ENCODE measurements at places on chromosomes 13 and 19.

DNA sequence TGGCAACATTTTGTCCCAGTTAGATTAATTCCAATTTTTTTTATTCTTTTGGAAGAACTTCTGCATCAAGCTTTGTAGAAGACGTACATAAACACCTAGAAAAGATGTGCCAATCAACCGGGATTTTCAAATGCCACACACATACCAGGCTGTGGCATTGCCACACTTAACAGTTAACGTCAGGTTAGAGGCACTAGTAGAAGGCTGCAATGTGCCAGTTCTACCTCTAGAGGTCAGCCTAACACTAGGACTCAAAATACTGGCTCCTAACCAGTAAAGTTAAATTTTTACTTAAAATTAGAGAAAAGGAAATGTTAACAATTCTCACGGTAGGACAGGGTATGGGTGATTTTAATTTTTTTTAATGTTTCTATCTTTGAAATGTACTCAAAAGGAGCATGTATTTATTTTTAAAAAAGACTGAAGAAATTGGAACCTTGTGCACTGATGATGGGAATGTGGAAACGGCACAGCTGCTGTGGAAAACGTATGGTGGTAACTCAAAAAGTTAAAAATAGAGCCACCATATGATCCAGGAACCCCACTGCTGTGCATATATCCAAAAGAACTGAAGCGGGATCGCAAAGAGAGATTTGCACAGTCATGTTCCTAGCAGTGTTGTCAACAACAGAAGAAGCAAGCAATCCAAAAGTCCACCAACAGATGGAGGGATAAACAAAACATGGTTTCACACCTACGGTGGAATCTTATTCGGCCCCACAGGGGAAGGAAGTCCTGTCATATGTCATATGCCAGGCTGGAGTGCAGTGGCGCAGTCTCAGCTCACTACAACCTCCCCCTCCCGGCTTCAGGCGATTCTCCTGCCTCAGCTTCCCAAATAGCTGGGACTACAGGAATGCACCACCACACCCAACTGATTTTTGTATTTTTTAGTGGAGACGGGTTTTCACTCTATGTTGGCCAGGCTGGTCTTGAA, 30.3 kb downstream of the CRYL1 start:
- peak; percentile 37 for DNase-seq

- no peak for DNase-seq
Measured at GRCh38 chr13:59415498-59415897, 748.2 kb downstream of the DIAPH3 start.

- DNase-seq = peak; percentile 64
Measured at GRCh38 chr19:16417660-16418596, 53.8 kb downstream of the EPS15L1 start.

- no peak for DNase-seq
Measured at GRCh38 chr19:35612224-35612558, 344 bp upstream of the HAUS5 start.

DNA sequence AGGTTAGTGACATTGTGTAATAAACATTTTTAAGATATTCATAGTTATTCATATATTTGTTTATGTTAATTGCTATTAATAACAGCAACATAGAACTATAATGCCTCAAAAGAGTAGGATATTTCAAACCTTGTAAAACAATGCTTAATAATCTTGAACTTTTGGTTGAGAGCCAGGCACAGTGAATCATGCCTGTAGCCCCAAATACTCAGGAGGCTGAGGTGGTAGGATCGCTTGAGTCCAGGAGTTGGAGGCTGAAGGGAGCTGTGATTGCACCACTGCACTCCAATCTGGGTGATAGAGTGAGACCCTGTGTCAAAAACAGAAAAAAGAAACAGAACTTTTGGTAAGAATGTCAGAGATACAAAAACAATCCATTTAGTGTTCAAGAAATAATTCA, 213.9 kb upstream of the SLITRK1 start:
- DNase-seq = no peak

GRCh38 chr19:4083677-4084546, 17.2 kb upstream of the ZBTB7A start:
- peak; percentile 35 for DNase-seq

DNA sequence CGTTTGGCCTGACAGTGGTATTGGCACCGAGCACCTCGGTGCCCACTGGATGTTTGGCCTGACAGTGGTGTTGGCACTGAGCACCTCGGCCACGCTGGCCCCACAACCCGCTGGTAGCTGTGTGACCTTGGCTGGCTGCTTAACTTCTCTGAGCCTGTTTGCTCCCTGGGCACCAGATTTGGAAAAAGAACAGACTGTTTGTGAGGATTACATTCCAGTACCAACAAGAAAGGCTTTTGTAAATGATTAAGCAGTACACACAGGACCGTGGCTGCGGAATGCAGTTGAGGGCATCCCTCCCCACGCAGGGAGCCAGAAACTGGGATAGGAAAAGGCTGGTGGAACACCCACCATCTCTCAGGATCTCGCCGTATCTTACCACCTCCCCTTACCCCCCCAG, 31.9 kb downstream of the SLC25A42 start:
- DNase-seq = no peak

All from stimulated activated CD4-positive, alpha-beta T cell treated with anti-CD3 and anti-CD28 coated beads, Interleukin-4, amount 100 ng/mL, for 4 hours (primary cell).